ENCODE measurements at places on chromosomes 1 and 21.

- no peak for DNase-seq
These were observed 8.5 kb downstream of the STMN1 start for GRCh38 chr1:25897754-25898153.

GRCh38 chr1:216688127-216688657, 35.0 kb downstream of the ESRRG start:
- DNase-seq = no peak

GRCh38 chr1:36956570-36956969, 77.7 kb downstream of the GRIK3 start:
- no peak for DNase-seq

- DNase-seq = no peak
These were observed 71.0 kb downstream of the DYRK1A start for GRCh38 chr21:37437376-37438080.

- DNase-seq = no peak
These were observed 14.5 kb downstream of the RGS4 start for GRCh38 chr1:163083690-163084089.

GRCh38 chr1:218642033-218642948, 297.2 kb downstream of the TGFB2 start:
- no peak for DNase-seq

DNA sequence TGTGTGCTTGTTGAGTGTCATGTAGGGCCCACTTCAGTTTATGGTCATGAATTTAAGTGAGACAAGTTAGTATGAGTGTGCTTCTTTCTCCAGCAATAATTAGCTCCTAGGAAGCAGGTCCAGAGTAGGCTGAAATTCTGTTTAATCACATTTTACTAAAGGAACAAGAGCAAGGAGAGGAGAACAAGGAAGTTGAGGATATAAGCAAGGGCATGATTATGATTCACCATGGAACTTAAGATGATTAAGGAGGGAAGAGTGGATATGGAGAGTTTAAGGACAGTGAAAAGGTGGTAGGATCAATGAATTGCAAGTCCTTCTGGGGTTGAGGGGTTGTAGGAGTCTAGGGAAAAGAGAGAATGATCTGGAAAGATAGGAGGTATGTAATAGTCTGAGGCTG, 3.1 kb upstream of the DIPK1A start:
- DNase-seq = no peak

- no peak for DNase-seq
These were observed 597.3 kb upstream of the ADGRL4 start for GRCh38 chr1:79603843-79604242.

DNA sequence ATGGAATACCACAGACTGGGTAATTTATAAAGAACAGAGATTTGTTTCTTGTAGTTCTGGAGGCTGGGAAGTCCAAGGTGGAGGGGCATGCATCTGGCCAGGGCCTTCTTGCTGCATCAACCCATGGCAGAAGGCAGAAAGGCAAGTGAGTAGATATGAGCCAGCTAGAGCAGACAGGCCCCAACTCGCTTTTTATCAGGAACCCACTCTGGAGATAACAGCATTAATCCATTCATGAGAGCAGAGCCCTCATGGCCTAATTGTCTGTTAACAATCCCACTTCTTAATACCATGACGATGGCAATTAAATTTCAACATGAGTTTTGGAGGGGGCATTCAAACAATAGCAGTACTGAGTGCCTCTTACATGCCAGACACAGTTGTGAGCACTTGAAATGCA, 87.2 kb upstream of the SOX13 start:
- no peak for DNase-seq

GRCh38 chr1:207876131-207876530, 34.8 kb downstream of the CD34 start:
- DNase-seq = no peak

DNA sequence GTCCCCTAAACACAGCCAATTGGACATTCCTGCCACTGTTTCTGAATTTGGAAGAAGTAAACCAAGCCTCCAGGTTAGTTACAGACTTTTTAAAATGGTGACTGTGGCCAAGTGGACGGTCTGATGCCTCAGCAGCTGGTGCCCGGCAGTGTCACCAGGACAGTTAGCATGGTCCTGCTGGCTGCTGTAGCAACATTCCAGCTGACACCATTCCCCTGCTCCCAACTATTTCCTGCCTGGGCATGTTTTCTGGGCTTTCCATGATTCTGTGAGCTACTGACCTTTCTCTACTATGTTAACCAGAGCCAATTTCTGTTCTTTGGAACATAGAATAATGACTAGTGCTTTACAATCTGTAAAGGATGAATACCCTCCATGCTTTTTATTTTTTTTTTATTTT, 95.0 kb downstream of the TLR5 start:
- no peak for DNase-seq

- DNase-seq = no peak
These were observed 10.2 kb upstream of the UBL4B start for GRCh38 chr1:110102081-110102480.

DNA sequence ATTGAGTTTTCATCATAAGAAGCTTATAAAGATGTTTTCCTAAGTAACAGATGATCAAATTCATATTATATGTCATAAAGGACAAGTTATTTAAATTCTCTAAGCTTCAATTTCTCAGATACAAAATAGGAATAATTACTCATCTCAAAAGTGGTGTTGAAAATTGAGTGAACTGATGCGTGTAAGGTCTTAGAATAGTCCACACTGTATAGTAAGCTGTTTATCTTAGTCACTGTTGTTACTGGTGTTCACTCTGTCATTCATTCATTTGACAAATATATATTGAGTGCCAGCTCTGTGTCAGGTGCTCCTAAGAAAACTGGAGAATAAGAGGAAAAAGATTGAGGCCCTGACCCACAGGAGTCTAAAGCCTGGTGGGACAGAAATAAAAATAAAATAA, 186.3 kb upstream of the BRINP3 start:
- no peak for DNase-seq

- DNase-seq = no peak
These were observed 24.9 kb upstream of the CR1L start for GRCh38 chr1:207619871-207620542.

All from stimulated activated CD8-positive, alpha-beta memory T cell treated with anti-CD3 and anti-CD28 coated beads, Interleukin-15, amount 100 ng/mL, for 4 hours (primary cell).